ENCODE measurements at places on chromosomes 2 and 18. TPM values are rescaled to one million over a fixed set of nuclear protein-coding genes. Genes with fewer than 3 reads are reported as not detected.

Gene GALNT13
- not detected for total RNA-seq

Gene TNS1
- 0.97 TPM for total RNA-seq

- no peaks in the 10 kb centered on the region for H3K4me1 ChIP-seq
- no peak overlapping the region for H3K4me3 ChIP-seq
- H3K27me3 ChIP-seq = peaks cover 6% of the 10 kb centered on the region
- DNase-seq = no peak
- H3K27ac ChIP-seq = no peak overlapping the region
Measured at GRCh38 chr18:31586616-31587015, 5.1 kb upstream of the TTR start.

- no peak overlapping the region for H3K4me3 ChIP-seq
- H3K27me3 ChIP-seq = no peaks in the 10 kb centered on the region
- no peak for DNase-seq
- no peaks in the 10 kb centered on the region for H3K4me1 ChIP-seq
- H3K27ac ChIP-seq = no peak overlapping the region
Measured at GRCh38 chr2:142139384-142139783, 8.6 kb upstream of the LRP1B start.

- H3K36me3 ChIP-seq = peaks cover 8% of the 10 kb centered on the region
- H3K27me3 ChIP-seq = no peaks in the 10 kb centered on the region
- peaks cover 86% of the 10 kb centered on the region for H3K4me1 ChIP-seq
Measured at GRCh38 chr2:11754700-11755015, 8.2 kb downstream of the LPIN1 start.

DNA sequence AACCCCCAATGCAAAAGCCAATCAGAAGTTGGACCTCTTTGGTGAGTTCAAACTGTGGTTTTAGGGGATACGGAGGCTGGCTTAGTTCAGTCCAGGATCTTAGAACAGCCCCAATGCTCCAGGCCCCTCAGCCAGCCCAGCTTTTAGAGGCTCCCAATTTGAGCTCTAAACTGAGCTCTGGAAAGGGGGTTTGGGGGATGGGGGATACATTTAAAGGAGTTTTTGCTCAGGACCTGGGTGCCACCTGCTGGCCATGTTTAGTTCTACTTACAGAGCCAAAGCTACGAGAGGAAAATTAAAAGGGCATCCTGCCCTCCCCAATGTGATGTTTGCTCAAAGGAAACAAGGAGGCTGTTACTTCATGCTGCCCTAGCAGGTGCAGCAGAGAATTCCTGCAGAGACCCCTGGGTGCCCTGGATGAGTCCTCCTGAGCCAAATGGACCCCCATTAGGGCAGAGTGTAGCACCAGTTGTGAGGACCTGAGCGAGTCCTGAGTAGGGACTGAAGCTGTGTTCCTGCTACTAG, 15.9 kb upstream of the TMEM214 start:
- DNase-seq = peak; percentile 54
- H3K4me3 ChIP-seq = no peak overlapping the region
- H3K27me3 ChIP-seq = no peaks in the 10 kb centered on the region

GRCh38 chr2:145060876-145061275, 541.0 kb upstream of the ZEB2 start:
- H3K27me3 ChIP-seq = no peaks in the 10 kb centered on the region
- H3K4me1 ChIP-seq = no peaks in the 10 kb centered on the region
- no peak for DNase-seq
- H3K27ac ChIP-seq = no peak overlapping the region

- H3K27me3 ChIP-seq = no peaks in the 10 kb centered on the region
- no peak for DNase-seq
- H3K4me3 ChIP-seq = no peak overlapping the region
- peaks cover 1% of the 10 kb centered on the region for H3K4me1 ChIP-seq
Measured at GRCh38 chr2:219081701-219082331, 21.1 kb upstream of the IHH start.

GRCh38 chr18:76482971-76483691, 11.9 kb downstream of the ZNF516 start:
- no peak overlapping the region for H3K4me3 ChIP-seq
- H3K27ac ChIP-seq = no peak overlapping the region
- H3K36me3 ChIP-seq = no peaks in the 10 kb centered on the region
- DNase-seq = no peak
- H3K27me3 ChIP-seq = peaks cover 32% of the 10 kb centered on the region

- no peak overlapping the region for H3K27ac ChIP-seq
- H3K27me3 ChIP-seq = peaks cover 2% of the 10 kb centered on the region
- H3K4me3 ChIP-seq = no peak overlapping the region
- H3K36me3 ChIP-seq = no peaks in the 10 kb centered on the region
Measured at GRCh38 chr2:237213315-237214022, 127.8 kb downstream of the COPS8 start.

- H3K4me3 ChIP-seq = no peak overlapping the region
- DNase-seq = no peak
- H3K27ac ChIP-seq = no peak overlapping the region
- H3K4me1 ChIP-seq = no peaks in the 10 kb centered on the region
- H3K36me3 ChIP-seq = no peaks in the 10 kb centered on the region
Measured at GRCh38 chr18:49663899-49664890, 102.3 kb downstream of the LIPG start.
